Activated T-cell treated with anti-CD3 and anti-CD28 coated beads for 24 hours (primary cell): ENCODE measurements at places on chromosomes 1 and 21.
A peak's percentile ranks its signal among the peaks of the same experiment; 100 is the strongest.

DNA sequence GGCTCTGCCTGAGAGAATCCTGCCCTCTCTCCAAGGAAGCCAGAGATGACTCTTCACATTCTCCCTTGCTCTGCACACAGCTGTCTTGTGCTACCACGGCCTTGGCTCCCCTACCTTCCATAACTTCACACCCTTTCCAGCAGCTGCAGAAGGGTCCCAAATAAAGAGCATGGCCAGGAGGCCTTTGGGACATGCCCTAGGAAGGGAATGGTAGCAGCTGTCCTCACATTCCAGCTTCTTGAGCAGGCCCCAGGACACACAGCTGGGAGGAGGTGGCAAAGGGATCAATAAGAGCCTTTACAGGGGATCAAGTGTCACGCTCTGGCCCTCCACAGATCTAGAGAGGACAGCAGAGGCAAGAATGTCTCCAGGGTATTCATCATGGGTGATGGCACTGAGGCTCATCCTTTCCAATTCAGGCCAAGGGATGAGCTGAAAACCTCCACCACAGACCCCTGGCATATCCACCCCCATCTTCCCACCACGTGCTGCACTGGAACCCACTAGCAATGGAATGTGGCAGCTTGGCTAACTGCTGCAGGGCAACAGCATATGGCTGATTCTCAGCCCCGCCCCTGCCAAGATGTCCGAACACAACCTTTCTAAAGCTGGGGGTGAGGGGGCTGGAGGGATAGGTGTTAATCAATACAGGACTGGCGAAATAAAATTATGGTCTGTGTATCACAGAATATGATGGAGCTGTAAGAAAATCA lies 17.8 kb upstream of the RAB29 start:
- no peak for DNase-seq

GRCh38 chr1:203447151-203447550 lies 28.5 kb upstream of the PRELP start:
- no peak for DNase-seq

DNA sequence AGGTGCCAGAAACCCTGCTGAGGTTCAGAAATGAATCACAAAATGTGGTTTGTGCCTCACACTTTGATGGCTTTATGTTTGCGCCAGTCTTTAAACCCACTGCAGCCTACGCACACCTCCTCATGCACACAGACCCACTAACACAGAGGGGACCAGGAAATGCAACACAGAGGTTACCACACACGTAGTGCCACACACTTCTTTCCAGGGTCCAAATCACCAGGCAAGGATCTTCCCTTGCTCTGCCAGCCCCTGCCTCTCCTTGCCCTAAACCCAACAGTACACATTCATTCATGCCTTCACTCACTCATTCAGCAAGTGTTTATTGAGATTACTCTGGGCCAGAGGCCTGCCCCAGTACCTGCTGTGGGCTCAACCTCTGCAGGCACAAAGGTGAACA lies 17.5 kb downstream of the MAB21L3 start:
- peak; percentile 46 for DNase-seq

- DNase-seq = no peak
Measured at GRCh38 chr1:222049176-222049575, 307.3 kb upstream of the DUSP10 start.

- no peak for DNase-seq
Measured at GRCh38 chr1:17214876-17215544, 10.1 kb downstream of the PADI1 start.

GRCh38 chr1:43706598-43707189 lies 642 bp upstream of the ST3GAL3 start:
- DNase-seq = peak; percentile 5
